ENCODE measurements at places on chromosomes 12 and 14.
A peak's percentile ranks its signal among the peaks of the same experiment; 100 is the strongest.

GRCh38 chr12:15562263-15562662 is 226.9 kb downstream of the EPS8 start:
- DNase-seq, result no peak

DNA sequence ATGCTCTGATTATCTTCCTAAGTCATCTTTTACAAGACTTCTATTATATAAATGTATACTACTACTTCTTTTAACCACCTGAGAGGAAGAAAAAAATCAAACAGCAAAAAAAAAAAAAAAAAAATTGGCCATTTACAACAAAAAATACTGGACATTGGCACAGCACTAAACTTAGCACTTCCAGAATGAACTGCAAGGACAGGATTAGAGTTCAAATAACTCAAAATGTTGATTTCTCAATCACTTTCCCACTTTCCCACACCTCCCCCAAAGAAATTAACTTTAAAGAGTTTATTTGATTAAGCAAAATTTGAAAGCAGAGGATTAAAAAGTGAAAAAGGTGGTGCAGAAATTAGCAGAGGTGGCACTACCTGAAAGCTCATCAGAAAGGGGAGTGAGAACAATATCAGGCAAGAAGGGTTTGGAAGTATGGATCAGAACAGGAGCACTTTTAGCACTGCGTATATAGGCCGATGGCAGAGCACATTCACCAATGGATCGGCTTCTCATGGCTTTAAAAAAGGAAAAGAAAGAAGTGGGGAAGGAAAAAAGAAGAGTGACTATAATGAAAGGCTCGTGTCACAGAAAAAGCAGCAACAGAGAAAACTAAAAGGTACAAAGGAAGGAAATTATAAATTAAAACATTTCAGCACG is 109.2 kb downstream of the RALGAPA1 start:
- no peak for DNase-seq

DNA sequence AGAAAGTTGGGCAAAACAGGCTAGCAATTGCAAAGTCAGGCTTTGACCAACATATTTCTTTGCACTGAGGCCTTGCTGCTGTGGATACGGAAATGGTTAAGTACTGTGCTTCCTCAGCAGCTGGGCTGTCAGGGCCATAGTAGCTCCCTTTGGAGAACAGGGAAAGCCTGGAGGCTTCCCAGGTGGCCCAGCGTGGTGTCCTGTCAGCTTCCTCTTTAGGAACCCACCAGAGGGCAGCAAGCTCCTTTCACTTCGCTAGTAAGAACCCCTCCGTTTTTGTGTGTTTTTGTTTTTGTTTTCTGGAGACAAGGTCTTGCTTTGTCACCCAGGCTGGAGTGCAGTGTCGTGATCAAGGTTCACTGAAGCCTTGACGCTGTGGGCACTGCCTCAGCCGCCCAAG is 1.7 kb upstream of the CFAP251 start:
- peak; percentile 13 for DNase-seq

GRCh38 chr14:39682582-39682981 is 250.3 kb upstream of the FBXO33 start:
- no peak for DNase-seq

GRCh38 chr12:39905152-39905551 is 200.7 kb downstream of the SLC2A13 start:
- no peak for DNase-seq

DNA sequence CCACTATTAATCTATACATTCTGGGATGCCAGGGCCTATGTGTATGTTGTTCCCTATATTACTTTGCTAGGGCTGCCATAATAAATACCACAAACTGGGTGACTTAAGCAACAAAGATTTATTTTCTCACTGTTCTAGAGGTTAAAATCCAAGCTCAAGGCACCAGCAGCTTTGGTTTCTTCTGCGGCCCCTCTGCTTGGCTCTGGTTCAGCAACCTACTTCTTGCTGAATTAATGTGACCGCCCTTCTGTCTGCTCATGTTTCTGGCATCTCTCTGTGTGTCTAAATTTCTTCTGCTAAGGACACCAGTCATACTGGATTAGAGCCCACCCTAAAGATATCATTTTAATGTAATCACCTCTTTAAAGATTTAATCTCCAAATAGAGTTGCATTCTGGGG is 84.7 kb downstream of the ZNF664 start:
- no peak for DNase-seq

GRCh38 chr14:58638231-58639197 is 752 bp downstream of the DACT1 start:
- DNase-seq, result peak; percentile 13

- no peak for DNase-seq
Measured at GRCh38 chr14:34691206-34691605, 23.2 kb downstream of the CFL2 start.

- no peak for DNase-seq
Measured at GRCh38 chr14:76664790-76665189, 96.5 kb upstream of the VASH1 start.

DNA sequence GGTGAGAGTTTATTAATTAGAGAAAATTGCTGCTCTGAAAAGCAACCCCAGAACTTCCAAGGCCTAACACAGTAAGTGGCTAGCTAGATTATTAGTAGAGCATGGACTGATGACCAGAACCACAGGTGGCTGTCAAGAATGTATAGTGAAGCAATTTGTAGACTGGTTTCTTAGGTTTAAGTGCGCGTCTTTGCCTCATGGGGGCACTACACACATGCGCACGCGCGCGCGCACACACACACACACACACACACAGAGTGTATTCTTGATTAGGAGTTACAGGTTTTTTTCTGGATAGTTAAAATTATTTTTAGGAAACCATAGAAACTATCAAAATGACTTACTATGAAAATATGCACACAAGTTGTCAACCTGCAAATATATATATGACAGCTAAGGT is 66.5 kb downstream of the BHLHE41 start:
- no peak for DNase-seq

GRCh38 chr12:71158361-71158882 is 623 bp upstream of the TSPAN8 start:
- DNase-seq, result peak; percentile 40

DNA sequence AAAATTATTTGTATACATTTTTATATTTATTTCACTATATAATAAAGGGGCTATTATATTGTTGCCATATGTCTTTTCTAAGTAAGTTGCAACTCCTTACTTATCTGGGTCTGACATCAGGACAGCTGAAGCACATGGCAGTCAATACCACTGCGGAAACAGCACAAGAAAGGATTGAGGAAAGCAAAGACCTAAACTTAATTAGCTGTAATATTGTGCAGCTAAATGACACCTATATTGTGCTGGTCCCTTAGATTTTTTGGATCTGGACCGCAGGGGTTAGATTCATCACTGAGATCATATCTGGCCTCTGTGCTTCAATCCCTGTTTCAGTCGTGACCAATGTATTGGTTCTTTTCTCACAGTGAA is 359.6 kb upstream of the DIO2 start:
- no peak for DNase-seq

DNA sequence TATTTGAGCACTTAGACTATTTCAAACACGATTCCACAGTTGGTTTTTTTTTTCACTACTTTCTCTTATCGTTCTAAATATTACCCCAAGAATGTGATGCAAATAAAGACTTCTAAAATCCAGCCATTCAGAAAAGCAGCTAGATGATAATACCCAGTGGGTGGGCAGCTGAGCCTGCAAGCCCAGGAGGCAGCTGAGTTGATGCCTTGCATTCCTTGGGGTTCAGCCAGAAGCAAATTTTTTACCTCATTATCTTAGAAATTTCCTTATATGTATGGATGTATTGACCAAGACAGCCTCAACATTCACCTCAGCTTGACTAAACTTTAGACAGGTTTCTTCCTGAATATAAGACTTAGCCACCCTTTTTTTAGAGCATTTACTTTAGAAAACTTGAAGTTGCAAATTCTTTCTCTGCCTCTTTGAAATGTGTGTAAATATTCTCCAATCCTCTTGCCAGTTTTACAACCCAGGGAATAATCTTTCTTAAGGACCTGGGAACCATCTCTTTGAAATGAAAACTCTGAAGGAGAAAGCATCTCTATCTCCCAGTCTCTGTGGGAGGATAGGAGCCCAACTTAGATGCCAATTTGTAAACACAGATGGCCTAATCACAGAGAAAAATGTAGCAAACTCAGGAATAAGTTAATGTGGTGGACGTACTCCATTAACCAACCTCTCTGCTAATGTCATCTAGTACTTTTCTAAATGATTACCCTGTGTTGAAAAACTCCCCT is 52.2 kb upstream of the ANP32D start:
- no peak for DNase-seq

- no peak for DNase-seq
Measured at GRCh38 chr12:66500091-66500490, 178.8 kb downstream of the GRIP1 start.

- DNase-seq, result no peak
Measured at GRCh38 chr12:80264386-80264785, 165.0 kb downstream of the OTOGL start.

GRCh38 chr12:126874427-126875026 is 1392.4 kb upstream of the TMEM132C start:
- peak; percentile 2 for DNase-seq

DNA sequence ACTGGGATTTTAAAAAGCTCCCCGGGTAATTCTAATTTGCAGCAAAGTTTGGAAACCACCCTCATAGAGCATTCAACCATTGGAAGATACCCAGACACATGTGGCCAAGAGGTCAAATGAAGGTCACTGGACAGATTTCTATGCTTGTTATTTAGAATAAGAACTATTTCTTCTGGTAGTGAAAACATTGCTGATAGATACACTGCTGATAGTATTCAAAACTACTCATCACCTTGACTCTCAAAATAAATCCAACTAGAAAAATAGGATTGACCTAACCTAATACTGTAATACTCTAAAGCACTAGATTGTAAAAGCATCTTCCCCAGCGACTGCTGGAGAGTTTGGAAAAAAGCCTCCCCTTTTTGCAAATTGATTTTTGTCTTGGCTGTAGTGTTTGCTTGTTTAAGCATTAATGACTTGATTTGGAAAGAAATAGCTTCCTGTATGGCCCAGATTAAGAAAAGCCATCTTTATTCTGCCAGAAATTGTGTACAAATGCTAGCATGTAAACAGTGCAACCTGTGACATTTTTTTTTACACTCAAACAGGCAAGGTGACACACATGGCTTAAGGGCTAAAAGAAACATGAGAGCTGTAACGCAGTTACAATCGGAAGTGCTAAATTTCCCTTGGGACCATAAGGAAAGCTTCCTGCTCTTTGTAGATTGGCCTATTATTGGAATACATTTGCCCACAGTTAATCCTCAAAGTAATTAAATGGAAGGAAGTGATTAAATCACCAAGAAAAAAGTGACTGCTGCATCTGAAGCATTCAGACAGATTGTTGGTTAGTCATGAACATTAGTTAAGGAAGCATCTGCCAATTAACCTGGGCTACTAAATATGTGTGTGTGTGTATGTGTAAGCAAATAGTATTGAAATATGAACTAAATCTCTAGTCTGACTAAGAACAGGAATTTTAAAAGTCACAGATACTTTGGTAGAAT is 356.5 kb upstream of the ATP2B1 start:
- DNase-seq, result peak; percentile 13

- DNase-seq, result no peak
Measured at GRCh38 chr14:101884934-101885576, 79.3 kb upstream of the DYNC1H1 start.

- DNase-seq, result no peak
Measured at GRCh38 chr12:105445249-105445648, 114.8 kb downstream of the C12orf75 start.

DNA sequence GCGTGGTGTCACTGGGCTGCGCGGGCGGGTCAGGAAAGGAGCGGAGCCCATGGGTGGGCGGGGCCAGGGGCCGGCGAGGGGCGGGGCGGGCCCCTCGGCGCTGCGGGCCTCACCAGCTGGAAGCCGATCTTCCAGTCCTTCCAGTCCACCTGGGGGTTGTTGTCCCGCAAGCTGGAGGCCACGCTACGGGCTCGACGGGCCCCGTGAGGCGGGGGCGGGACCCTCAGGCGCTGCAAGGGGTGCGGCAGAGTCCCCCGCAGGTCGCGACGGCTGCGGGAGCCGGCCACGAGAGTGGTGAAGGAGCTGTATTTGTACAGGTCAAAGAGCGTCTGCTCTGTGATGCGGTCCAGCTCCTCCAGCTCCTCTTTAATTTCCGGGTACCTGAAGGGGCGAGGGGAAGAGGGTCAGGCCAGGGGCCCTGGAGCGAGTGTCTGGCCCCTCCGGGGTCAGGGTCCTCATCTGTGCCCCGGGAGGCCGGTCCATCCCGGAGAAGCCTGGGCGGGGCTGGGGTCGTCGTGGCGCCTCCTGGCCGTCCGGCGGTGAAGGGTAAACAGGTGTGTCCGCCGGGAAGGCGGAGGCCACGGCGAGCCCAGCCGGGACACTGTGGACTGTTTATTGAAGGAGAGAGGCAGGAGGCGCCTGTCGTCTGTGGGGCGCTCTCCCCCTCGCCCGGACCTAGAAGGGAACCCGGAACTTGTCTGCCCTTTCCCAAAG is 11.9 kb downstream of the SCNN1A start:
- DNase-seq, result no peak

- peak; percentile 47 for DNase-seq
Measured at GRCh38 chr12:123250471-123251383, 17.5 kb downstream of the MTRFR start.

- no peak for DNase-seq
Measured at GRCh38 chr14:50813544-50813863, 17.5 kb downstream of the NIN start.

DNA sequence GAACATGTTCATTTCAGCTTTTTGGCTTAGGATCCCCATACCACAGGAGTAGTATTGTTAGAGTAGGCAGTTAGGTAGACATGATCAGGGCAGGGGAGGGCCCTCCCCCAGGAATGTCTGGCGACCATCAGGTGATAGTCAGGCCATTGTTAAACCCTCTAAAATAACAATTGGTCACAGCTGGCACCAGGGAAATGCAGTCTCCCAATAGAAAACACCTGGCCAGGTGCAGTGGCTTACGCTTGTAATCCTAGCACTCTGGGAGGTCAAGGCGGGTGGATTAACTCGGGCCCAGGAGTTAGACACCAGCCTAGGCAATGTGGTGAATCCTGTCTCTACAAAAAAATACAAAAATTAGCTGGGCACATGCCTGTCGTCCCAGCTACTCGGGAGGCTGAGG is 187.1 kb downstream of the MON2 start:
- DNase-seq, result peak; percentile 20

GRCh38 chr12:52659951-52660350 is 7.9 kb upstream of the KRT2 start:
- no peak for DNase-seq

GRCh38 chr12:7695566-7696197 is at the start of gene GDF3:
Gene GDF3 (minus strand): TSS chr12:7695775. CDS start chr12:7695728, 47 bp downstream.
- DNase-seq, result no peak

DNA sequence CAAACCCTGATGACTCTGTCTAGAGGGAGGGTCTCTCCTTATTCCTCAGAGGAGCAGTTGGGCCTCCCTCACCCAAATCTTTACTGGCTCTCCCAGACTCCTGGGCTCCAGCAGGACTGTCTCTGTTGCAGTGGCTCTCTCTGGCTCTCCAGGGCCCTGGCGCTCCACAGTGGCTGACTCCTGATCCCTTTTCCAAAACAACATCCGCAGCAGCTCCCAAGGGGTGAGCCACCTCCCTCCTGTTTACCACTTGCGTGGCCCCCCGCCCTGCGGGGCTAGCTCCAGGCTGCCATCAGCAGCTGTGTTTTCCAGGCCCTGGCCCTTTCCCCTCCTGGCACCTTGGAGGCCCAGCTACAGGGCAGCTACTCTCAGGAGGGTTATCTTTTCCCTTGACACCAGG is 123.5 kb downstream of the CALM1 start:
- peak; percentile 22 for DNase-seq

- DNase-seq, result no peak
Measured at GRCh38 chr14:73180385-73180805, 44.1 kb downstream of the PSEN1 start.
